ENCODE measurements at places on chromosomes 16 and 17. TPM values are rescaled to one million over a fixed set of nuclear protein-coding genes. Genes with fewer than 3 reads are reported as not detected.
A peak's percentile ranks its signal among the peaks of the same experiment; 100 is the strongest.

DNA sequence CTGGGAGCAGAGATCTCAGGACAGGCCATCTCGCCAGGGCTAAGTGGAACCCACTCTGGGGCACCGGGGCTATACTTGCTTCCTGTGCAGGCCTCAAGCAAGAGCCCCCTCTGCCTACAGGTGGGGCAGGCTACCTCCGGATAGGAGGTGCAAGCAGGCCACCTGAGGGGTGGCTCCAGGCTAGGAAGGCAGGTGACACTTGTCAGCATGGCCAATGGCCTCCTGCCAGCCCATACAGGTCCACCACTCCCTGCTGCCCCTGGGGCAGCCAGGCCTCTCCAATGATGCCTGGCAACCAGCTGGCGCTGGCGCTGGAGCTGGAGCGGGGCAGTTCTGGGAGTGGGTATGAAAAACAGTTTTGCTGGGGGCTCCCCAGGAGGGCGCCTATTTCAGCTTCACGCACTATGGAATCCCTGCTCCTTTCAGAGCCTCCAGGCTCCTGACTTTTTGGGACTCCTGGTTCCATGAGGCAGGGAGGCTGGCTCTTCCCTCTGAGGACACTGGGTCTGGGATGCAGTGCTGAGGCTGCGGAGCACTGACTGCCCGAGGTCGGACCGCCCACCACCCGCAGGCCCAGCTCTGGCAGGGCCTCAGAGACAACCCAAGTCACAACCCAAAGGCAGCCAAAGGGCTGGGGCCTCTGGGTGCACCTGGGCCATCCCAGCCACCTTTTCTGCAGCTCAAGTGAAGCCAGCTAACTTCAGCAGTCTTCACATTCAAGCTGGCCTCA is 8.4 kb upstream of the SREBF1 start:
- no peaks in the 10 kb centered on the region for H3K27me3 ChIP-seq
- DNase-seq, result no peak
- no peak overlapping the region for H3K4me3 ChIP-seq
- peaks cover 14% of the 10 kb centered on the region for H3K4me1 ChIP-seq
- H3K27ac ChIP-seq, result no peak overlapping the region
- no peaks in the 10 kb centered on the region for H3K36me3 ChIP-seq

DNA sequence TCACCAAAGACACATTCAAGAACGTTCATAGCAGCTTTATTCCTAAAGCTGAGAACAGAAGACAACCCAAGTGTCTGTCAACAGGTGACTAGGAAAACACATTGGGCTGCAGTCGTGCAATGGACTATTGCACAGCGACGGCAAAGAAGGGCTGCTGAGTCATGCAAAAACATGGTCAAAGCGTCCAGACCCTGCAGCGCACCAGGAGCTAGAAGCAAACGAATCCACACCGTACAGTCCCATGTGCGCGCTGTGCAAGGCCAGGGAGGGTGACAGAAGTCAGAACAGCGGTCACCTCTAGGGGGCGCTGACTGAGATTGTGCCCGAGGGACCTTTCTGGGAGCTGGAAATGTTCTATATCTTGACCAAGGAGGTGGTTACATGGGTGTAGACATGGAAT is 266.4 kb downstream of the MAF start:
- no peaks in the 10 kb centered on the region for H3K4me1 ChIP-seq
- H3K27me3 ChIP-seq, result no peaks in the 10 kb centered on the region

SYCE1L gene
- 2.0 TPM for total RNA-seq

GRCh38 chr17:35607239-35607847 is 20.2 kb downstream of the AP2B1 start:
- no peaks in the 10 kb centered on the region for H3K27me3 ChIP-seq
- no peak overlapping the region for H3K4me3 ChIP-seq
- H3K27ac ChIP-seq, result no peak overlapping the region
- no peak for DNase-seq

DNA sequence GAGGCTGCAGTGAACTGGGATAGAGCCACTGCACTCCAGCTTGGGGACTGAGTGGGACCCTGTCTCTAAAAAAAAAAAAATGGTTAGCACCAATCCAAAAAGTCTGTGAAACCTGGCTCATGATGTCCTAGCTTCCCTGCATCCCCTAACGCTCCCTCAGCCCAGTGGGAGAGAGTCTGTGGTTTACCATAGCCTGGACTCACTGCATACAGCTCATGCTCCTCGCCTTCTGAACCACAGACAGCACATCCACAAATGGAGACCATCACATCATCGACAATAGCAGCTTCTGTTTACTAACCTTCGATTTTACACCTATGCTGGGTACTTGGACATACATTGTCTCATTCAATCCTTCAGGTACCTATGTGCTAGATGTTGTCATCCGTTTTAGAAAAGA is 43.6 kb downstream of the NLRC5 start:
- peaks cover 3% of the 10 kb centered on the region for H3K36me3 ChIP-seq
- peak; percentile 48 for DNase-seq
- no peaks in the 10 kb centered on the region for H3K27me3 ChIP-seq
- H3K27ac ChIP-seq, result no peak overlapping the region
- H3K4me3 ChIP-seq, result no peak overlapping the region

FBXL16 gene
- total RNA-seq, result 3.7 TPM
